Foreskin fibroblast (primary cell): ENCODE measurements at places on chromosomes 1 and 21.

- no peak for DNase-seq
These were observed 32.0 kb upstream of the TLR5 start for GRCh38 chr1:223175032-223175431.

GRCh38 chr1:9402256-9402616 is 109.5 kb downstream of the SPSB1 start:
- DNase-seq, result no peak

- DNase-seq, result peak; percentile 31
These were observed 47.7 kb downstream of the ETS2 start for GRCh38 chr21:38853421-38853919.

DNA sequence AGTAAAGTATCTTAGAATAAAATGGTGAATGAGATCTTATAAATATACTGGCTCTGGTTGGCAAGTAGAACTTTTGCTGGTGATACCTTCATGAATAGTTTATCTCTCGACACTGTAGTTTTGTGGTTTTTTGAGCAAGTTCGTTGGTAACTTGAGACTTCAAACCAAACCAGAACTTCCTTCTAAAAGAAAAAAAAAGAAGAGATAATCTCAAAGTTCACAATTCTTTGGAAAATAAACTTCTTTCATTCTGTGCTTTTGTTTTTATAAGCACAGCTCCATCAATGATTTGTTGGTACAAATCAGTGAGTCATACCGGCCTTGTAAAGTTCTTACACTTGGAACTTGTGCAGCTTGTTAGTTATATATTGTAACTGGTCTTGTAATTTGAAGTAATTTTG is 2.3 kb downstream of the HIPK1 start:
- peak; percentile 17 for DNase-seq

GRCh38 chr1:39882152-39882551 is 1.2 kb downstream of the TRIT1 start:
- no peak for DNase-seq

DNA sequence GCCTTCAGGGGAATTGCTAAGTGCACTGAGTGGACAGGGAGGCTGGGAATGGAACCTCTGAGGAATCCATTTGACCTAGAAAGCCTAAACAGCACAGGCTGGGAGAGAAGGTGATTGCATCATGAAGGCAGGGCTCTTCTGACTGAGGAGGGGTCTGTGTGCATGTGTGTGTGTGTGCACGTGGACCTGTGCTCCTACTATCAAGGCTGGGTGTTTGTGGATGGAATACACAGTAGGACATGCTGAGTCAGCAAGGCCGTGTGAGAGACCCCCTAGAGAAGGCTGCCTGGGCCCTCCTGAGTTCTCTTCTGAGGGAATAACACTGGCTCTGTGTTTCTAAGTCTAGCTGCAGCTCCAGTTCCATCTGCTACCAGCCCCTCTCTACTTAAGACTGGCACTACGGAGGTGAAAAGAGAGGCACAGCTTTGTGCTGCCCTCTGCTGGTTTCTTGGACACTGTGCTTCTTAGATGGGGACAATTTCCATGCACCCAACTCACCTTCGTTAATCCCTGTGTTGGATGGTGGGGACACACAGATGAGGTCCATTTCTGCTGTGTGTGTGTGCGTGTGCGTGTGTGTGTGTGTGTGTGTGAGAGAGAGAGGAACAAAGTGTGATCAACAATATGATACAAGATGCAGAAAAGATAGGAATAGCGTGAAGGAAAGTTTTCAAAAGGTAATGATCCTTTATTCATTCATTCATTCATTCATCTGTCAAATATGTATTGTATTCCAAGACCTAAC is 6.2 kb upstream of the EFCAB14 start:
- DNase-seq, result peak; percentile 88

DNA sequence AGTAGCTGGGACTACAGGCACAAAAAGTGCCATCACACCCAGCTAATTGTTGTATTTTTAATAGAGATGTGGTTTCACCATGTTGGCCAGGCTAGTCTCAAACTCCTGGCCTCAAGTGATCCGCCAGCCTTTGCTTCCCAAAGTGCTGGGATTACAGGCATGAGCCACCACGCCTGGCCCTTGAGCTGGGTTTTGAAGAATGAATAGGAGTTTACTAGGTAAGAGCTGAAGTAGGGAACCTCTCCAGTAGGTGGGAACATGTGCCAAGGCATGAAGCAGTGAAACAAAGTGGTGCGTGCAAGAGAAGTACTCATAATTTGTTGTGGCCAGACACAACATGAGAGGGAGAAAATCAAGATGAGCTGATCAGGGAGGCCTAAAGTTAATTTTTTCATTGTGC is 55.8 kb downstream of the MAST2 start:
- no peak for DNase-seq

DNA sequence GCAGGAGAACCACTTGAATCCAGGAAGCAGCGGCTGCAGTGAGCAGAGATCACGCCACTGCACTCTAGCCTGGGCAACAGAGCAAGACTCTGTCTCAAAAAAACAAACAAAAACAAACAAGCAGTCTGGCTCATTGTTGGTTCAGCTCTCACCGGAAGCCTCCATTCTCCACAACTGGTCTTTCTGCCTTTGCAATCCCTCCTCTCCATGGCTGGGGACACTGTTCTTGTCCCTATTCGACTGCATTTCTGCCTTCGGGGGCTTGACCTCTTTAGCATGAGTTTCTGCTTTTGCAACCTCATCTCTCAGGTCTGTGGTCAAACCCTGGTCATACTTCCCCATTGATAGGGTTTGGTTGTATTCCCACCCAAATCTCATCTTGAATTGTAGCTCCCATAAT is 216.3 kb upstream of the NR5A2 start:
- no peak for DNase-seq

DNA sequence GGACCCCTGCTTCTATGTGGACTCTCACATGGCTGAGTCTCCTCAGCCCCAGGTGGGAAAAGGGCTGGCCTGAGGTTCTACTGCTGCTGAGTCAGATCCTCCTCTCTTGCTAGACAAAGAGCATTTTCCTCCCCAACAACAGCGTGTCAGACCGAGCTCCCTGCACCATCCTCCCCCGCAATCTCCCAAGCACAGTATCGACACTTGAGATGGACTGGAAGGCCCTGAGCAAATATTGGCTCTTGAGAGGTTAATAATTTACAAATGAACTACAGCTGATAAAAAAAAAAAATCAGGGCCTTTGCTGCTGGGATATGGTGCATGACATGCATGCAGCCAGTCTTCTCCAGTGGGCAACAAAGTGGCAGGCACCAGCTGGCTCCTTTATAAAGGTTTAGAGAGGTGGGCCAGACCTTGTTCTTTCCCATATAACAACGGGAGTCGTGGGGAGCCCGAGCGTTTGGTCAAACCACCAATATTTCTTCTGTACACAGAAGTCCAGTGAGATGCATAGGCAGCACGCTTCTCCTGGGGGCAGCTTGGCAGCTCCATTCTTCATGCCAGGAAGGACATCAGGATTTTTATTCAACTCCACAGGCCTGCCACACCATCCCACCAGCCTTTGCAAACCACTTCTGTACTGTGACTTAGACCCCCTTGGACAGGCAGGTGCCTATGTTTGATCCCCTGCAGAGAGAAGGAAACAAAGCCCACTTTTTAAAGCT is 55.4 kb upstream of the CAMK1G start:
- DNase-seq, result no peak

DNA sequence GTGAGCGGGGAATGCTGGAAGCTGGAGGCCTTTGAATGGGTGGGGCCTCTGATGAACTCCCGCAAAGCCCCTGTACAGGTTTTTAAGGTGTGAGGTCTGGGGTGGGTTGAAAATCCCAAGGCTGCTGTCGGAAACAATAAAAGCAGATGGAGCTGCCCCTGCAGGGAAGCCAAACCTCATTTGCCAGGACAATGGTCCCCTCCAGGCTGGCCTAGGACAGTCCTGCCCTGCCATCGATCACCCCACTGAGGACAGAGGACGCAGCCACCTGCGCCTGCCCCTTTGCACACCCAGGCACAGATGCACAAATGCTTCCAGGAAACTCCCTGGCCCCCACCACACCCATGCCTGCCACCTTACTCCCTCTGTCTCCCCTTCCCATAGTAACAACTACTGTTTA is 4.4 kb downstream of the DRAXIN start:
- no peak for DNase-seq

DNA sequence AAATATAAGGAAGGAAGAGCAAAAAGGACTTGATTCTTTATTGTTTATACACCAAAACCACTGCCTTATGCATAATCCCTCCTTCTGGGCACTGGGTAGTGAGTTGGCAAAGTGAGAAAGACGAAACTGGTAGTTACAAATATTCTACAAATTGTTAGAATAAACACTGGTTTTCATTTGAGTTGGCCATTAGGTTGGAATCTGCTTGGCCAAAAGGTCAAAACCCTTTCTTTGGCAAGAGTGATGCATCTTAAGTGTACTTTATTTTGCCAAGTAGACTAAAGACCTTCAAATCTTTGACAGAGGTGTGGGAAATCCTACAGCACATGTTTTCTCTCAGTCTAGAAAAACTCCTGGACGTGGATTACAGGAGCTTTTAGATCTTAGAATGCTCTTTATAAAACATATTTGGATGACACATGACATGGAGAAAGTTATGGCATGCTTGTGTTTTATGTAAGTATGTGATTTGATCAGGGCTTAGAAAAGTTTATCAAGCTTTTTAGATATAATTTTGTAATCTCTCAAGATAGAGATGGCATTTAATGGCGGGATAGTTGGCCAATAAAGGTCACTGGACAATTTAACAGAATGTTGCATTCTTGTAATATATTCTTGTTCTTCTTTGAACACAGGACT is 120.9 kb downstream of the ROR1 start:
- DNase-seq, result no peak

DNA sequence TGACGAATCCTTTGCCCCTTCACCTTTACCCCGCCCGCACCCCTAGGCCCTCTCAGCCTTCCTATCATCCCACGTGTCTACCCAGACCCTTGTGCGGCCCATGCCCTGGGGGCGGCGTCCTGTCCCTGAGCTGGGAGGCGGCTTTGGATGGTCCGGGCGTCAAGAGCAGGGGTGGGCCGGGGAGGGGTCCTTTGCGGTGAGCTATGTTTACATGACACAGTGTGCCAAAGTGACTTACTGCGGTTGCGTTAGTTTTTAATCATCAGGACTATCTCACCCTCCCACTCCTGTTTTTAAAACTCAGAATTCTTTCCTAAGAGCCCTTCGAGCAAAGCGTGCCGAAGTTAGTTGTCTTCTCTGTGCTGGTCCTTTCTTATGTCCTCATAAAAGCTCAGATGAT is 144.6 kb downstream of the PGBD5 start:
- no peak for DNase-seq

DNA sequence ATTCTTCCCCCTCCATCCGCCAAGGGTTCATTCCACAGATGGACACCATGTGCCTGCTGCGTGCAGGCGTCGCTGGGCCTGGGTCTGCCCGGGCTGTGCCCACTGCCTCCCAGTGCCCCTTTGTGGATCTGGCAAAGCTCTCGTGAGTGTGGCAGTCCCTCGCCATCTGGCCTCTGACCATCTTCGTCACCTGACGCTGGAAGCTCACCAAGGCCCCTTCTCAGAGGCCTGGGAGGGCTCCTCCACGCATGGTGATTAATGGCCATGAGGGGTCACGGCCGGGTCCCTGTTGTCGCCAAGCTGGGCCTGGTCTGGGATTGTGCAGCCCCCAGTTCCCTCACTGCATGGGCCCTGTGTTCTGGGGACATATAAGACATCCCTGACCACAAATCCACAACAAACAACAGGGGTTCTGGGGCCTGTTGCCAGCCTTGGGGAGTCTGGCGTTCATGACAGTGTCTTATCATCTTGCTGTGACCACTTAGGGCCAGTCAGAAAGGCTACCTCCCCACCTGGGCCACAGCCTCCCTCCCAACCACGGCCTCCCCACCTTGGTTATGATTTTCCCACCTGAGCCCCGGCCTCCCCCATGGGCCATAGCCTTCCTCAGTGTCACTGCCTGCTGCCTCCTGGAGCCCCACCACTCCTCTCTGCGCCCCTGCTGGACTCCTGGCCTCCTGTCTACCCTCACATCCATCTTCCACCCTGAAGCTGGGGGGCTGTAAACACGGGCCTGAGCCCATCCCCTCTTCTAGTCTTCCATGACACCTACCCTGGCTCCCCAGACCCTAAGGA is 27.9 kb downstream of the SLC45A1 start:
- DNase-seq, result no peak

DNA sequence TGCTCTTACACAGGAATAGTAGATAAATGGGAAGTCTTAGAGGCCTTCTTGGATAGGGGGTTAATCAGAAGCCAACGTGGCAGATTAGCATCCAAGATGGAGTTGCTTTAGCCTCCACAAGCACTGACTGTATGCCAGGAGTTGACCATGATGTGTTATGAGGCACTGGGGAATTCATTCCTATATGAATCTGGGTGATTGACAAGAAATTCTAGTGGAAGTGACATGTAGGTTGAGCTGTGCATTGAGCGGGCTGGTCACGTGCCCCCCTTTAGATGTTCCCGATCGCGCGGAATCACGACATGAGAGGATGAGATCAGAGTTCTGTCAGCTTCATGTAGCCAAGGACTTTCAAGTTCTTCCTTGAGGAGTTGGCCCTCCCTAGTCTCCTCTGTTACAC is 31.7 kb downstream of the GALNT2 start:
- DNase-seq, result no peak

DNA sequence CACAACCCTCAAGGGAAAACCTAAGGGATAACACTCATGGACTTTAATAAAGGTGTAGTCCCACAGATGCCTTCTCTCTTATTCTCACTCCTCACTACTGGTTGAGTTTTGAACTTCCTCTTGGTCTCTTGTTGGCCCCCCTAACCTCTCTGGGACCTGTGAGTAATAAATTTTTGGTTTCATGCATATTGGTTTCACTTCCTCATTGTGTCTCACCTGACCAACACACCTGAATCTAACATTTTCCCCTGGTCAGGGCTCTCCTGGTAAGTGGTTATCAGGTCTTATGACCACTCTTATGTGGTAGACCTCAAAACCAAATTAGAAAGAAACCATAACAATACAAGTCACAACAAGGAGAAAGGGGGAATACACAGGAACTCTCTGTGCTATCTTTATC is 60.5 kb upstream of the PRMT6 start:
- DNase-seq, result no peak

- DNase-seq, result no peak
These were observed 407.6 kb upstream of the DEPDC1 start for GRCh38 chr1:68904477-68904876.

- no peak for DNase-seq
These were observed 4.0 kb upstream of the PEX10 start for GRCh38 chr1:2416403-2416802.
